ENCODE measurements at places on chromosomes 12 and 14.

DNA sequence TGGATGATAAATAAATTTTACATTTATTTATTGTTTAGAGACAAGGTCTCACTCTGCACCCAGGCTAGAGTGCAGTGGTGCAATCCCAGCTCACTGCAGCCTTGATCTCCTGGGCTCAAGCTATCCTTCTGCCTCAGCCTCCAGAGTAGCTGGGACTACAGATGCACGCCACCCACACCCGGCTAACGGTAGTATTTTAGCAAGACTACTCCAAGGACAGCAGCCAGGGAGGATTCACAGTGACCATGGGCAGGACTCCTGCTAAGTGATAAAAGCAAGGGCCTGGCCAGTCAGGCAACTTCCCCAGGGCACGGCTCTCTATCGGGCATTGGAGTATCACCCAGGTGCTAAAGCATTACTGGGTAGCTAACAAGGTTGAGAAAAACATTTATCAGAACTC is 55.4 kb downstream of the ARL6IP4 start:
- no peaks in the 10 kb centered on the region for H3K36me3 ChIP-seq
- H3K27ac ChIP-seq = no peak overlapping the region
- no peak overlapping the region for H3K4me3 ChIP-seq
- H3K27me3 ChIP-seq = no peaks in the 10 kb centered on the region
- H3K4me1 ChIP-seq = peaks cover 2% of the 10 kb centered on the region

DNA sequence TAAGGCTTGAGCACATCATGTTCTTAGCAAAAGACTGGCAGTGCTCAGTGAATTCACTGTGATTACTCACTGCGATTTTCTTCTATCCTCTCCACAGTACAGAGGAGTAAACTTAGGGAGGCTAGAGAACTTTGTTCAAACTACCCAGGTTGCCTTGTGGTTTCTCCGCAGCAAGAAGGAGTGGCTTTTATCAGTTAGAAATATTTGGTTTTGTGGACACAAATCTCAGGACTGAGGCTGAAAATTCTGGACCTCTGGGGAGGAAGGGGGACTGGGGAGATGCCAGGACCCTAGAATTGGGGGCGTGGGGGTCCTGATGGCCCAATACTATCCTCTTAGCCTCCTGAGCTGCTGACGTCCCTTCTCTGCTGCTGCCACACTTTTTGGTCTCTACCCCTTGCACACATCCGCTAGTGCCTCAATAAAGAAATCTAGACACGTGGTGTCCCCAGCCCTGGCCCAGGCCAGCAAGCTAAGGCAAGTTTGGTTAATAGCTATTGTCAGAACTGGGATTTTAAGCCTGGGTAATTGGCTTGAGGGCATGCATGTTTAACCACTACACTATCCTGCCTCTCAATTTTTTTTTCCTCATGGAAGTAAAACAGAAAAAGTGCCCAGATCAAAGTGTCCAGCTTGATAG is 842 bp downstream of the OAS2 start:
- no peaks in the 10 kb centered on the region for H3K36me3 ChIP-seq
- no peaks in the 10 kb centered on the region for H3K4me1 ChIP-seq
- no peak for DNase-seq
- H3K4me3 ChIP-seq = no peak overlapping the region
- H3K27ac ChIP-seq = no peak overlapping the region
- no peaks in the 10 kb centered on the region for H3K27me3 ChIP-seq

DNA sequence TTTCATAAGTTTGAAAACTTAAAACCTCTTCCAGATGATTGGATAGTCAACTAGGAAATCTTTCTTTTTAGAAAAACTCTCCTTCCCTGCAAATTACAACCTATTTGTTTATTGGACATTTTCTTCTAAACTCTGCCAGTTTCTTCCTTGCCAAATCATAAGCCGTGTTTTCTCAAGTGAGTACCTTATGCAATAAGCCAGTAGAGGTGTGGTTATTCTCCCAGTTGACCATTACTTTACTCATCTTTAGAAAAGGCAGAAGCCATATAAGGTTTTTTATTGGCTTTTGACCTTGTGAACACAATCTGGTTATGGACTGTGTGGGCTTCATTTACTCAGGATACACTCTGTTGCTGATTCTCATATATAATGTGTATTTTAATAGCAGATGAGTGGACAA is 14.6 kb downstream of the ACTR6 start:
- H3K36me3 ChIP-seq = no peaks in the 10 kb centered on the region
- no peak overlapping the region for H3K27ac ChIP-seq
- H3K4me3 ChIP-seq = no peak overlapping the region

- no peak overlapping the region for H3K27ac ChIP-seq
- no peaks in the 10 kb centered on the region for H3K27me3 ChIP-seq
These were observed 353.9 kb downstream of the DUSP6 start for GRCh38 chr12:88998421-88998820.

DNA sequence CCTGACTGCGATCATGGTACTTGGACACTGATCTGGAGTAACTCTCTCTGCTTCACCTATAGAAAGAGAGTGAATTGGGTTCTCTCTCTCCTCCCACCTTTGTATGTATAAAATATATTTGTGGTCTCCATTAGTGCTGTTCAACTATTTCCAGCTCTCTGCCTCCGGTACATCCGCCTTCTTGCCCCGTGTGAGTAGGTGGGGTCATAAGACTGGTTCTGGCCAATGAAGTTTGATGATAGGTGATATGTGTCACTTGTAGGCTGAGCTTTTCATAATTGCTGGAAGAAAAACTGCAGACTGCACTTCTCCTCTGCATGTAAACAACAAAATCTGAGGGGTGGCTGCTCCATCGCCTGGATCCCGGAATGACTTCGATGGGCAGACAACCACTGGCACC is 210.4 kb downstream of the EXOC5 start:
- peaks cover 24% of the 10 kb centered on the region for H3K4me1 ChIP-seq
- no peak overlapping the region for H3K4me3 ChIP-seq
- peak overlapping the region; percentile 14 for H3K27ac ChIP-seq
- H3K27me3 ChIP-seq = no peaks in the 10 kb centered on the region
- no peaks in the 10 kb centered on the region for H3K36me3 ChIP-seq
- DNase-seq = no peak

DNA sequence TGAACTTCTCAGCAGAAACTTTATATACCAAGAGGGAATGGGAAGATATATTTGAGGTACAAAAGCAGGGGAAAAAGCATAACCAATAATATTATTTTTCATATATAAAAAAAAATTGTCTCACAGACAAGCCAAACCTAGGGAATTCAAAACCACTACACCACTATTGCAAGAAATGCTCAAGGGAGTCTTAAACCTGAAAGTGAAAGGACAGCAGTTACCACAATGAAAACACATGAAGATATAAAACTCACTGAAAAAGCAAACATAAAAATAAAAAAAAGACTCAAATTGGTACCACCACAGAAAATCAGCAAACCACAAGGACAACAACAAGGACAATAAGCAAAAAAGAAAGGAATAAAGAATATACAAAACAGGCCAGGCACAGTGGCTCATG is 131.9 kb downstream of the CEP128 start:
- H3K27me3 ChIP-seq = no peaks in the 10 kb centered on the region
- no peaks in the 10 kb centered on the region for H3K36me3 ChIP-seq
- H3K4me1 ChIP-seq = no peaks in the 10 kb centered on the region
- H3K4me3 ChIP-seq = no peak overlapping the region

DNA sequence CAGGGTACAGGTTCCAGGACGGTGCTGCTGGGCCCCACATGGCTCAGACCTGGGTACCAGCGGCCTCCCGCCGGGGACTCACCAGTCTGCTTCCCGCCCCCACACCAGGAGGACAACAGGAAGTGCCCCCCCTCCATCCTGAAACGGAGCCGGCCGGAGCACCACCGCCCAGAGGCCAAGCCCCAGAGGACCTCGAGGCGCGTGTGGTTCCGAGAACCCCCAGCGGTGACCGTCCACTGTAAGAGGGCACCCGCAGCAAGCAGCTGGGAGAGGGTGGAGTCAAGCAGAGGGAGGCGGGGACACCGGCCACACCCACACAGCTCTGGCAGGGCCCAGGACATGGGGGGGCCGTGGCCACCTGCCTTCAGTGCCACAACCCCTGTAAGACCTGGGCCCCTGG is 8.1 kb downstream of the C14orf180 start:
- H3K4me1 ChIP-seq = no peaks in the 10 kb centered on the region
- H3K4me3 ChIP-seq = no peak overlapping the region
- H3K27ac ChIP-seq = no peak overlapping the region

DNA sequence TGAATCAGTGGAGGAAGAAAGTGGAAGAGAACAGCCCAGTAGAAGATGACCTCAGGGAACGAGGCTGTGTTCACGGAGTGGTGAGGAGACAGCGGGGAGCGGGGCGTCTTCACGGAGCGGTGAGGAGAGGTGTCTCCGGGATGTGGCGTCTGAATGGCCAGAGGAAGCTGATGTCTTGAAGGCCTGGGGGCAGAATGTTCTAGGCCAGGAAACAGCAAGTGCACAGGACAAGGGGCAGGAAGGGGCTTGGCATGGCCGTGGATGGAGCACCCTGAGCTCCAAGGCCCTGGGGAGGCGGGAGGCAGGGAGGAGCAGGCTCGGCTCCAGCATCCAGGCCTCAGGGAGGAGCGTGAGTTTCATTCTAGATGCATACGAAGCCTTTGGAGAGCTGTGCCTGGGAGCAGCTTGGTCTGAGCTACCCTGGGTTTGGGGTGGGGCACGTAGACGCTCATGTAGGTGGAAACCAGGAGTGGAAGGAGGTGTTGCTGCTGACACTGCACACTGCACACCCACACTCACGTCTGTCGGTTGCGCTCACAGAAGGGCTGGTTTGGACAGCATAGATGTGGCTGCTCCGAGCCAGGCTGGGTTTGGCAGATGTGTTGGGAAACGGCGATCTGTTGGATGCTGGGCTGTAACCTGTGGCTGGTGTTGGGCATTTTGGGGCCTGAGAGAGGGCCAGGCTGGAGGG is 131.6 kb downstream of the ADGRD1 start:
- H3K4me1 ChIP-seq = no peaks in the 10 kb centered on the region
- no peaks in the 10 kb centered on the region for H3K27me3 ChIP-seq
- no peak overlapping the region for H3K4me3 ChIP-seq
- no peaks in the 10 kb centered on the region for H3K36me3 ChIP-seq

DNA sequence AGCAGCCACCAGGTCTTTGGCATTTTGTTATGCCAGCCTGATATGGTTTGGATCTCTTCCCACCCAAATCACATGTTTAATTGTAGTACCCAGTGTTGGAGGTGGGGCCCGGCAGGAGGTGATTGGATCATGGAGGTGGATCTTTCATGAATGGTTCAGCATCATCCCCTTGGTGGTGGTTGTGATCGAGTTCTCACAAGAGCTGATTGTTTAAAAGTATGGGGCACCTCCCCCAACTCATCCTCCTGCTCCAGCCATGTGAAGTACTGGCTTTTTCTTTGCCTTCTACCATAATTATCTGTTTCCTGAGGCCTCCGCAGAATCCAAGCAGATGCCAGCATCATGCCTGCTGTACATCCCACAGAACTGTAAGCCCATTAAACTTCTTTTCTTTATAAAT is 12.8 kb upstream of the PRKD1 start:
- DNase-seq = peak; percentile 22
- H3K27me3 ChIP-seq = no peaks in the 10 kb centered on the region
- H3K27ac ChIP-seq = no peak overlapping the region
- peaks cover 4% of the 10 kb centered on the region for H3K4me1 ChIP-seq

GRCh38 chr12:105330931-105331804 is 677 bp downstream of the C12orf75 start:
- no peaks in the 10 kb centered on the region for H3K36me3 ChIP-seq
- H3K4me3 ChIP-seq = peak overlapping the region; percentile 50
- DNase-seq = peak; percentile 29
- no peaks in the 10 kb centered on the region for H3K27me3 ChIP-seq
- H3K4me1 ChIP-seq = peaks cover 8% of the 10 kb centered on the region

GRCh38 chr12:13036881-13037280 is 7.3 kb upstream of the FAM234B start:
- H3K4me3 ChIP-seq = no peak overlapping the region
- no peaks in the 10 kb centered on the region for H3K36me3 ChIP-seq
- no peak overlapping the region for H3K27ac ChIP-seq
- no peak for DNase-seq
- H3K27me3 ChIP-seq = no peaks in the 10 kb centered on the region

DNA sequence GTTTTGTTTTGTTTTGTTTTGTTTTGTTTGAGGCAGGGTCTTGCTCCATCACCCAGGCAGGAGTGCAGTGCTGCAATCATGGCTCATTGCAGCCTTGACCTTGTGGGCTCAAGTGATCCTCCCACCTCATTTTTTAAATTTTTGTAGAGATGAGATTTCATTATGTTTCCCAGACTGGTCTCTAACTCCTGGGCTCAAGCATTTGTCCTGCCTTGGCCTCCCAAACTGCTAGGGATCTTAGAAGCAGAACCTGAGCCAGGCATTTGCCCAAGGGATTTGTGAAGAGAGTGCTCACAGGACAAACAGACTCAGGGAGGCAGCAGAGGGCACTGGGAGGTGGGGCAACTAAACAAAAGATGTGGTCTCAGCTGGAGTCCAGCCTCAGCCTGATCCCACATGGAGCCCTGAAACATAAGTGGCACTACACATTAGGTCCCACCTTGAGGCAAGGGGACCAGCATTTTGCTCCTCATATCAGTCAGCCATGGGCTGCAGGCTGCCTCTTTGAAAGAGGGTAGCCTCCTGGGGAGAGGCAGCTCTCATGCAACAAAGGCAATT is 86.2 kb upstream of the CMKLR1 start:
- DNase-seq = peak; percentile 61
- peaks cover 2% of the 10 kb centered on the region for H3K4me1 ChIP-seq
- H3K27ac ChIP-seq = no peak overlapping the region
- no peaks in the 10 kb centered on the region for H3K36me3 ChIP-seq

DNA sequence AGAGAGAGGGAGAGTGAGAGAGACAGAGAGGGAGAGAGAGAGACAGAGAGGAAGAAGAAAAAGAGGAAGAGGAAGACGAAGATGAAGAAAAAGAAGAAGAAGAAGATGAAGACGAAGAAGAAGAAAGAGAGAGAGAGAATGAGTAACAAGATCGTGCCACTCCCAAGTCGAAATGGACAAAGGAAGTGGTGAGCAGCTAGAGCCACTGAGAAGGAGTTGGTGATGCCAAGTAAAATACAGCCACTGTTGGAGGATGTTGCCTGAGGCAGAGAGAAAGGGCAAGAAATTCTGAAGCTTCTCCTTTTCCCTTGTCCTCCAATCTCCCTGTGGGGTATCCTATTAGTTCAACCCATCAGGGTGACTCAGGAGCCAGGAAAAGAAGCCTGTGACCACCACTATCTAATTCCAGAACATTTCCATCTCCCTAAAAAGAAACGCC is 12.5 kb upstream of the ANAPC5 start:
- H3K27ac ChIP-seq = no peak overlapping the region
- H3K4me1 ChIP-seq = no peaks in the 10 kb centered on the region
- H3K36me3 ChIP-seq = no peaks in the 10 kb centered on the region
- no peak for DNase-seq
